CD8-positive, alpha-beta T cell (primary cell): ENCODE measurements at places on chromosomes 16 and 17.

DNA sequence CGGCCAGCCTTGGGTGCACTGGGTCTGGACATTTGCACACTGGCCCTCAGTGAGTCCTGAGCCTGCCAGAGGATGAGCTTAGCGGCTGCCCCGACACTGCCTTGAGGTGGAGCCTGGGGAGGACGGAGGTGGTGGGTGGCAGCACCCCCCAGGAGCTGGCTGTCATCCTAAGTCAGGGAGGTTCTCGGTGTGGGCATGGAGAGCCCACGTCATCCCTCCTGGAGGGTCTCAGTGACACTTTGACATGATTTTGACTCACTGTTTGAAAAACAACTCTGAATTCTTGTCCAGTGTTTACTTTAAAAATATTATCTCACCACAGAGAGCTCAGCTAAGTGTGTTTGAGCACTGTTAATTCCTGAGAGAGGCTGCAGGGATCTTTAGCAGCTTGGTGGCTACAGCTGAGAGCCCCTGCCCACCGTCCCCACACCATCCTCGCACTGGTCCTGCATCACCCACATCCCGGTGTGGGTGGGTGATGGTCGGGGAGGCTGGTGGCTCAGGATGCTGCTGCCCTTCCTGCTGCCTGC lies 63.1 kb downstream of the BANP start:
- DNase-seq = no peak

GRCh38 chr16:73002866-73003265 lies 45.1 kb downstream of the ZFHX3 start:
- no peak for DNase-seq

DNA sequence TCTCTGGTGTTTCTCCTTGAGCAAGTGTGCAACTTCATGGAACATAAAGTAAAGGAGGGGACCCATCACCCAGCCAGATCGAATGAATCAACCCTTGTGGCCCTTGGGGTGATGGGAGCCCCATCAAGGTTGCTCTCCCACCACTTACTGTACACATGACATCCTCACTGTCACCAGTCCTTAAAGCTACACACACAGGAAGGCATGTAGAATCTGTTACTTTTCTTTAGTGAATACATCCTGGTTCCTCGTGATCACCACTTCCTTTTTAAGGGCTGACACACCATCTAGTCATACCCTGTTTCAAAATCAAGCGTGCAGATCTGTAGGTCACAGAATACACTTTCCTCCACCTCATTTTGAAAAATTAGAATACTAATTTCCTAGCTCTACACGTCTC lies 22.6 kb upstream of the MPHOSPH6 start:
- DNase-seq = peak; percentile 54

GRCh38 chr17:8282345-8282744 lies 6.1 kb upstream of the RANGRF start:
- no peak for DNase-seq

- no peak for DNase-seq
Measured at GRCh38 chr17:79633993-79634813, 23.4 kb upstream of the RBFOX3 start.

DNA sequence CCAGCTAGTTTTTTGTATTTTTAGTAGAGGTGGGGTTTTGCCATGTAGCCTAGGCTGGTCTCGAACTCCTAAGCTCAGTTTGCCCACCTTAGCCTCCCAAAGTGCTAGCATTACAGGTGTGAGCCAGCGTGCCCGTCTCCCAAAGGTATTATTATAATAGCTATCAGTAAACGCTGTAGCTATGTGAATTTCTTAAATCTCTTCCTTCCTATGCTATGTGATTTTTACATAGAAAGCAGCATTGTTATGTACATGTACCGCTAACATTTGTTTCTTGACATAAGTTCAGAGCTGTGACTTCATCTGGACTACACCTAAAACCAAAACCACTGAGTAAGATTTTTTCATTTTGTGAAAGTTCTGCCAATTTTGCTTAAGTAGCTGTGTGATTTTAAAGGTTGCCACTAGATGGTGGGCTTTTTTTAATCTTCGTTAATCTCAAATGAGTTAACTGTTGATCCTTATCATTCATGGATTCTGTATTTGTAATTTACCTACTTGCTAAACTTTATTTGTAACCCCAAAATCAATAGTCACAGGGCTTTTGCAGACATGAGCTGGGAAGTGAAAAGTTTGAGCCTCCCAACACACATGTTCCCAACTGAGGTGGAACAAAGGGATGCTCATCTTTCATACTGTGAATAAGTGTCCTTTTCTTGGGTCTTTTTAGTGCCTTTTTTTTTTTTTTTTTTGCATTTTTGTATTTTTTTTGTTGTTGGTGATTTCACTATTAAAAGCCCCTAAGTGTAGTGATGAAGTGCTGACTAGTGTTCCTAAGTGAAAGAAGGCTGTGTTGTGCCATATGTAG lies 21.9 kb downstream of the PRKAR1A start:
- DNase-seq = no peak

DNA sequence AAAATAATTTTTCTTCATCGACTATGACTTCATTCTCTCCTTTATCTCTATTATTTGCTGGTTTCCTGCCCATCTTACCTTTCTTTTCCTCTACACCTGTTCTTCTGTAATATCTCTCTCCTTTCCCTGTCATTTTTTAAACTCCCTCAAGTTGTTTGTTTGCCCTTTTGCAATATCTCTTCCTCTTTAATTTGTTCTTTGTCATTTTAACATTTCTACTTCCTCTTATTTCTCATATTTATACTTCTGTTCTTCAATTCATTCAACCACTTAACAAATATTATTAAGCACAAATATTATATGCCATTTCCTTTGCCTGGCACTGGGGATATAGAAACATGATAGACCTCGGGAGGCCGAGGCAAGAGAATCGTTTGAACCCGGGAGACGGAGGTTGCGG lies 22.6 kb downstream of the MAP3K3 start:
- DNase-seq = no peak

DNA sequence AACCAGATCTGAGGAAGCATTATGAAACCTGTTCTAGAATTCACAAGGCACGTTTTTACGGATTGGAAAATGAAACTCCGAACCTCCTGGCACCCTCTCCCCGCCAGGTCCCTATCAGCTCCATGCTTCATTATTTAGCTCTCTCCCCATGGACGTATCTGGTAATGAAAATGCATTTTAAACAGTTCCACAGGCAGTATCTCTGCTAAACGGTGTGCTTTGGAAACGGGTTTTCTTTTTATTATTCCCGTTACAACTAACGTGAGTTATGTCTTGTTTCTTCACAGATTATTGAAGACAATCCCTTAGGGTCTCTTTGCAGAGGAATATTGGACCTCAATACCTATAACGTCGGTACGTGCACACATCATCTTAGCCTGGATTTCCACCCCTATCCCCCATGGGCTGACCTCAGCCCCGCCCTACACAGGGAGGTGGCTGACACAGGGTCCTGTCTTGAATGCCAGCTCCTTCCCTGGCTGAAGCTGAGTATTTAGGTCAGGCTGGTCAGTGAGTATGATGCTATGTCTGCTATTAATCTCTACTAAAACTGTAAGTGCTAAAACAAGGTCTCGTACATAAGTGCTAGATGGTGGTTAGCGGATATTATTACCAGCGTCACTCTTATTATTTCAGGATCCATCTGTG lies 82.9 kb downstream of the SDR42E1 start:
- no peak for DNase-seq

DNA sequence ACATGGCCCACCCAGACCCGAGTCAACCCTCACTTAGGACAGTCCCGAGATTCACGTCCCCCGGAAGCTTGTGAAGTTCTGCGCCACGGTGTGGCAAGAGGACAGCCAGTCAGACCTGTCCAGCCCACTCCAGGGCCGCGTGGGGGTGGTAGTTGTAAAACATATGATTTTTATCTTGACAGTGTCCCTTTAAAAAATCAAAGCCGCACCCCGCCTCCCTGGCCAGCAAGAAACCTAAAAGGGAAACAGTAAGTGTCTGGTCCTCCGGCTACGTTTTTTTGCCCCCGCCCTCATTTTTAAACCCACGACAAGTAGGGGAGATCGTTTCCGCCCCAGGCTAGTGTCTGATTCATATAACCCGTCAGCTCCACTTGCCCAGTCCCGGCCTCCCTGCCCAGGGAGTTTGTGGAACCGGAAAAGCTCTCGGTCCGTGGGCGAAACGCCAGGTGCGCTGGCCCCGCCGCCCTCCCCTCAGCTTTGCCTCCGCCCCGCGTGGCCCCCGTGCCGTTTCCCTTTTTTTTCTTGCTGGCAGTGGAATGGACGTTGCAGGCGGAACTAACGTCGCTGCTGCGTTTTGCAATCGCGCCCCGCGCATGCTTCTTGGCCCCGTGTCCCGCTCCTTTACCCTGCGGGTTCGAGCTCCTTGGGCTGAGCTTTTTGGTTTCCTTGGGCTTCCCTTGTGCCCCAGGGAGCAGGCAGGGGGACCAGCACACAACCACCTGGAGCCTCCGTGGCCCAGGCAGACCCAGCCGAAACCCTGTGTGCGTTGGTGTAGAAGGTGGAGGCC lies 13.3 kb upstream of the NUDT16L1 start:
- no peak for DNase-seq

GRCh38 chr16:17301184-17301583 lies 169.6 kb downstream of the XYLT1 start:
- DNase-seq = no peak

DNA sequence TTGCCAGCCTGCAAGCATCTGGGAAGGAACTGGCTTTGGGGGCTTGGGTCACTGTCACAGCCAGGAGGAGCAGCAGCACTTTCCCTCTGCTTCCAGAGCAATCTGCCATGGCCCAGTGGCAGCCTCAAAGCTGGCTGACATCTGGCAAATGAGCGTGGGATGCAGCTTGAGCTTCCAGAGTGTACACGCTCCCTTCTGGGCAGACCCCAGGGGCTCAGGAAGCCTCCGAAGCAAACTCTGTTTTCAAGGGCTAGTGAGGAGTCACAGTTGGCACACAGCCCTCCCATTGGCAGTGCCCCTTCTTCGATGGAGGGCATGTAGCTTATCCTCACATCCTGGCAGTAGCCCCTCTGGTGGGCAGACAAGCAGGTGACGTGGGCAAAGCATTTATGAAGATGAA lies 249.6 kb downstream of the ENGASE start:
- no peak for DNase-seq

DNA sequence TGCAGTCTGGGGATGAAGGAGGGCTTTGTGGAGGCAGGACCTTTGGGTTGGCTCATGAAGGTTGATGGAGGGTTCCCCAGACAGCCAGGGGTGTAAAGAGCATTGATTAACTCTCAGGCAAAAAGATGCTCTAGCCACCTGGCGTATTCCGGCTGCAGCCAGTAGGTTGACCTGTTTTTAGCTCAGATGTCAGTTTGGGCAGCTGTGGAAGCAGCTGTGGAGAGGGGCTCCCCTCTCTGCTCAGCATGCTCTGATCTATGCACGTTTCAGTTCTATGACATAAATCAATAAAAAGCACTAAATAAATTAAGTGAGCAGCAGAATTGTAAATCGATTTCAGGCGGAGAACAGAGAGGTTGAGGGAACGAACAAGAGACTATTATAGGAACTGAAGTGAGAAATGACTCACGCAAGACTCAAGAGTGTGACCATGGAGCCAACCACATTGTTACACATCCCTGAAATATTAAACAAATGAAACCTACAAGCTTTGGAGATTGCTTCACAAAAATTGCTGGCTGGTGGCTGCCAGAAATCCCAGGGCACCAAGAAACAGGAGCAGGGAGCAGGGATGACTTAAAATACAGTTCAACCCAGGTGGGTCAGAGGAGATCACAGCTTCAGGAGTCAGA lies 111.9 kb downstream of the GSG1L start:
- no peak for DNase-seq

GRCh38 chr16:75219838-75220237 lies 1.1 kb downstream of the CTRB1 start:
- peak; percentile 16 for DNase-seq

- no peak for DNase-seq
Measured at GRCh38 chr16:89035669-89036570, 57.7 kb upstream of the ACSF3 start.

DNA sequence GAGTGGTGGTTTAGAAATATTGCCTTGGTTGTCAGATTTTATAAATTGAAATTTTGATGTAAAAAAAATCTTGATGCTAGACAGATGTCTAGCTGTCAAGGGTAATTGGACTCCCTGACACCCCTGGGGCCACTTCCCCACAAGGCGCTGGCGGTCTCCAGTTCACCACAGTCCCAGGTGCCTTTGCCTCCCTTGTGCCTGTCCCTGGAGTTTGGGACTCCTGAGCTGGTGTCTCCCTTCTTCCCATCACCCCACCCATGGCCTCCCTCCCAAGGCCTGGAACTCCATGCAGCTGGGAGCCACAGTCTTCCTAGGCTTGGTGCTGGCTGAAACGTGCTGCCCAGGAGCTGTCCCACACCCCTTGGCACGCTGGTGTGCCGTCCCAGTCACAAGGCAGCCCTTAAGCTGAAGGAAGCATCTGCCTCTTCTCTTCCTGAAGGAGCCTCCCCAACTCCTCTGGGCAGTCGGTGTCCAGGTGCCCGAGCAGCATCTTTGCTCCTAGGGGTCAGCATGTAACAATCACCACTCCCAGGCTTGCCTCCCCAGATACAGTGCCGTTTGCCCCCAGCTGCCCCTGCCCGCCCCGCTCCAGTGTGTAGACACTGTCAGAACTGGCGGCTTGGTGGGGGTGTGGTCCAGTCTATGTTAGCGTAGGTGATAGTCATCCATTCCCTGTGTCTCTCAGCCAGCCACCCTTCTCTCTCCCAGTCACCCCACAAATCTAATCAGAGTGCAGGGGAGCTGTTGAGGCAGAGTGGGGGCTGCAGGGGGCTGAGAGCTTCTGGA lies 26.2 kb downstream of the POLR3E start:
- peak; percentile 43 for DNase-seq

- no peak for DNase-seq
Measured at GRCh38 chr16:19108409-19109287, 5.1 kb upstream of the ITPRIPL2 start.

- no peak for DNase-seq
Measured at GRCh38 chr16:86740906-86741799, 162.8 kb downstream of the FOXL1 start.

DNA sequence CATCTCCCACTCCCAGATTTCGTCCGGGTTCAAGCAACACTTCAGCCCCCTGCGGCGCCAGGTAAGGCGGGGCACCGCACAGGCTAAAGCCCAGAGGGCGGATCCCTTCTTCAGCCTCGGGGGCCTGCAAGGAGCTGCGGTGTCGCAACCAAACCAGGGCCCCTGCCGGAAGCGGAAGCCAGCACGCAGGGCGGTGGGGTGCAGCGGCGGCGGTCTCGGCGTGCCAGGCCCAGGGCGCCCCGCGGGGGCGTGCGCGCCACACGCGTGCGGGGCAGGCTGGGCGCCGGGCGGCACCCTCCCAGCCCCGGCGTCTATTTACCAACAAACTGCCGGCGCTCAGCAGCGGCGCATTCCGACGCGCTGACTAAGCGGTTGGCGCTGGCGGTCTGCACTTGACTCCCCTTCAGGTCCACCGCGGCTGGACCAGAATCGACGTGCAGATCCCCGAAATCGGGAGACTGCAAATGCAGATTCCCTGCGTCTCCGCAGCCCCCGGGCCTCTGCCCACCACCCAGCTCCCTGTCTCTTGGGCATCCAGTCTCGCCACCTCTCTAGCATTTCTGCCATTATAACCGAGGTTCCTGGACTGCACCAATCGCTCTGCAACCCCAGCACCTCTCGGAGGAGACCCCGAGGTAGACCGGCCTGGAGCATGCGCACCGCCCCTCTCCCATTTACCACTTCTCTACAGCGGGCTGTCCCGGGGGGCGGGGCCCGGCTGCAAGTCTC lies 421 bp upstream of the DLX4 start:
- peak; percentile 64 for DNase-seq

GRCh38 chr17:958712-959451 lies 20.7 kb downstream of the NXN start:
- no peak for DNase-seq
